T-helper 22 cell (primary cell): ENCODE measurements at places on chromosomes 2 and 18.

- DNase-seq, result no peak
Observed at GRCh38 chr18:44602380-44602779, 78.3 kb upstream of the SETBP1 start.

- no peak for DNase-seq
Observed at GRCh38 chr2:159195697-159196096, 90.8 kb downstream of the WDSUB1 start.

DNA sequence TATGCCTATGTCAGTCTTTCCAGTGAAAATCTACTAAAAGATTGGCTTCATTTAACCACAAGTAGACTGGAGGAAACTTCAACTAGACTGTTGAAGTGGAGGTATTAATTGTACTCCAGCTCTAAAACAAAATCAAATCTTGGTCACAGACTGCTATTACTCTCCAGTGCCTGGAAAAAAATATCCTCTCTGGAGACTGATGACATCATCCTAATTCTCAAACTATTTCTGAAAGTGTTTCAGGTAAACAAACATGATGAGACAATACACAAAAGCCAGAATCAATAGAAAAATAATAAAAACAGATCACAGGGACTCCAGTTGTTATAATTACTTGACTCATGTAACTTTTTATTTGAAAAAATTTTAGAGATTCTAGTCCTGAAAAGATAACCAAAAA lies 87.7 kb upstream of the MYO3B start:
- DNase-seq, result no peak

- no peak for DNase-seq
Observed at GRCh38 chr2:46202987-46203386, 94.2 kb upstream of the EPAS1 start.

GRCh38 chr2:99096728-99097127 lies 44.8 kb upstream of the C2orf15 start:
- no peak for DNase-seq

DNA sequence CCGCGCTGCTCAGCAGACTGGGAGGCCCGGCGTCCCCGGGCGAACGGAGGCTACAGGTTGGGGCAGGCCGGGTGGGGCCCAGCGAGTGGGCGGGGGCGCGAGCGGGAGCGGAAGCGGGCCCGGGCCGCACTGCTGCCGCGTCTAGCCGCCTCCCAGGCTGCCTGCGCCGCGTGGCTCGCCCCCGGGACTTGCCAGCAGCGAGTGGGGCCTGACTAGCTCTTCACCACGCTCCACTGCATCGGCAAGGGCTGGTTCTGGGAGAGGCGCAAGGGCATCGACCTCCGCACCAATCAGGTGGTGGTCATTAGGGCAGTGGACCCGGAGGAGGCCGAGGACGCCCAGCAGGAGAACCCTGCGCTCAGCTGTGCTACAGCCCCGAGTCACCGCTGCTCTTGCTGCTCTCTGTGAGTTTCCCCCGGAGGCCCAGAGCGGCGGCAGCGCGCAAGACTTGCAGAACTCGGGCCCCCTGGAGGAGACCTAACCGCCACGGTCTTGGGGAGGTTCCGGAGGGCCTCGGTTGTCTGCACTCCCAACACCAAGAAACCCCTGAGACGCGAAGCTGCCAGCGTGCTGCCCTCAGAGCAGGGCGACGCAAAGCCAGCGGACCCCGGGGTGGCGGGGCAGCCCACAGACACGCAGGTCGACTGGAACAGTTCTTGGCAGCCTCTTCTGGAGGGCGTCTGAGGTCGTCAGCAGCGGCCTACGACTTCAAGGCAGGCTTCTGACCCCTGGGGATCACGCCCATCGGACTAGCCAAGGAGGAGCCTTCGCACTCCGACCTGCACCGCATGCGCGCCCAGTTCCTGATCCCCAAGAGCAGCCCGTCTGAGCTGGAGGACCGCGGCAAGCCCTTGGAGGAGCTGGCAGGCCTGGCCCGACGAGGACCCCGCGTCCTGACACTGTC lies 27.2 kb upstream of the PTPN2 start:
- no peak for DNase-seq

GRCh38 chr18:2348003-2348402 lies 223.3 kb downstream of the METTL4 start:
- no peak for DNase-seq

GRCh38 chr2:113174376-113174750 lies 592 bp downstream of the PSD4 start:
- no peak for DNase-seq

DNA sequence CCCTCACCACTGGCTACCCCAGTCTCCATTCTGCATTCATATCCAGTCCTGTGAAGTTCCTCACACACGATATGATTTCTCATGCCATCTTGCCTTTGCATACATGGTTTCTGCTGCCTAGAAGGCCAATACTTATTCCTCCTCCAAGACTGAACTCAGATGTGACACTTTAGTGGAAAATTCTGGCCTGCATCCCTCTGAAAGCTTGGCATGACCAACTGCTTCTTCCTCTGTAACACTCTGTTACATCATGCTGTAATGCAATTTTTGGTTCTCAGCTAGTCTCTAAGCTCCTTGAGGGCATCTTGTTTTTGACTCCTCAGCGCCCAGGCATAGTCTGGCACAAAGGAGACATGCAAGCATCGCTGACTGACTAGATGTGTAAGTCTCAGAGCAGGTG lies 12.6 kb downstream of the FAM161A start:
- no peak for DNase-seq

- DNase-seq, result no peak
Observed at GRCh38 chr2:151491496-151491895, 81.8 kb downstream of the RIF1 start.

GRCh38 chr2:124975648-124976047 lies 950.6 kb downstream of the CNTNAP5 start:
- no peak for DNase-seq

GRCh38 chr2:26542194-26542455 lies 64.2 kb upstream of the OTOF start:
- DNase-seq, result no peak

- DNase-seq, result no peak
Observed at GRCh38 chr2:197157879-197158537, 152.6 kb downstream of the ANKRD44 start.

DNA sequence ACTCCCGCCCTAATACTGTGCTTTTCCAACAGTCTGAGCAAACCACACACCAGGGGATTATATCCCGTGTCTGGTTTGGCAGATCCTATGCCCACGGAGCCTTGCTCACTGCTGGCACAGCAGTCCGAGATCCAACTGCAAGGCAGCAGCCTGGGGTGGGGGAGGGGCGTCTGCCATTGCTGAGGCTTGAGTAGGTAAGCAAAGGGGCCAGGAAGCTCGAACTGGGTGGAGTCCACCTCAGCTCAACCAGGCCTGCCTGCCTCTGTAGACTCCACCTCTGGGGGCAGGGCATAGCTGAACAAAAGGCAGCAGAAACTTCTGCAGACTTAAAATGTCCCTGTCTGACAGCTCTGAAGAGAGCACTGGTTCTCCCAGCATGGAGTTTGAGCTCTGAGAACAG lies 44.2 kb downstream of the LNPK start:
- DNase-seq, result no peak
